ENCODE measurements at places on chromosomes 11 and 22.

- DNase-seq = no peak
Observed at GRCh38 chr11:80686889-80687288, 1246.1 kb upstream of the TENM4 start.

DNA sequence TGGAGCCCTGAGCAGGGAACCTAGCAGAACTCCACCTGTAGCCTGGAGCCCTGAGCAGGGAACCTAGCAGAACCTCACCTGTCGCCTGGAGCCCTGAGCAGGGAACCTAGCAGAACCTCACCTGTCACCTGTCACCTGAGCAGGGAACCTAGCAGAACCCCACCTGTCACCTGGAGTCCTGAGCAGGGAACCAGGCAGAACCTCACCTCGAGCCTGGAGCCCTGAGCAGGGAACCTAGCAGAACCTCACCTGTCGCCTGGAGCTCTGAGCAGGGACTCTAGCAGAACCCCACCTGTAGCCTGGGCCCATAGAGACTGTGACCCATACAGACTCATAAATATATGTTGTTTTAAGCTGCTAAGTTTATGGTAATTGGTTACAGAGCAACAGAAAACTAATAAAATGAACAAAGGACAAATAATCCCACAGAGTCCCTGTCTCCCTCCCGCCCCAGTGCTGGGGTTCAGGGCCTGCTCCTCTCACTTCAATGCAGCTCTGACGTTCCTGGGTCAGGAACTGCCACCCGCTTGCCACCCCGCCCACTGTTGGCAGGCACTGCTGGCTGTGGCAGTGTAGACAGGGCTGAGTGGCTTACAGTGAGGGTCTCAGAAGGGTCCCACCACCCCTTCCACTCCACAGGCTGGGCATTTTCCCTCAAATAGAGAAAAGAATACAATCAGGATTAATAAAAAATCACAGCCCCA, 259.1 kb downstream of the TBC1D22A start:
- DNase-seq = no peak

DNA sequence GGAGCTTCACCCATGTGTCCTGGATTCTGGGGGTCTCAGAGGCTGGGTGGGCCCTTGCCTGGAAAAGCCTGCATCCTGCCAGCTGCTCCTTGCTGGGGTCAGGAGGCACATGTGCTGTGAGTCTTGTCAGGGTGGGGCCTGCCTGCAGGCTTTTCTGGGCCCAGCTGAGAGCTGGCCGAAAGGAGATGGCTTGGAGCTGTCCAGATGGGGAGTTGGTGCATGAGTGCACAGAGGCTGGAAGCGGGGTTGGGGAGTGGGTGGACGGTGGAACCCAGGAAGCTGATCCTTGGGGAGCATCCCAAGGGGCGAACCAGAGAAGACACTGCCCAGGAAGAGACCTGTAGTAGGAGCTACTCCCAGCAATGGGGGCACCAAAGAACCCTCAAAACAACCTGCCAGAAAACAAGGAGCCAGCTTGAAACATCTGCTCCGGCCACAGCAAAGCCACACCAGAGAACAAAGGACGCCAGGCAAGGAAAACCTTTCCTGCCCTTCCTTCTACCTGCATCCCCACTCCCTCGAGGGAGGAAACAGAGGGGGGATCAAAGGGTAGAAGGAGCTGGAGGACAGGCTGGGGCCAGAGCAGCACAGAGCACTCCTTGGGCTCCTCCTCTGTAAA, 8.2 kb upstream of the KCTD17 start:
- no peak for DNase-seq

DNA sequence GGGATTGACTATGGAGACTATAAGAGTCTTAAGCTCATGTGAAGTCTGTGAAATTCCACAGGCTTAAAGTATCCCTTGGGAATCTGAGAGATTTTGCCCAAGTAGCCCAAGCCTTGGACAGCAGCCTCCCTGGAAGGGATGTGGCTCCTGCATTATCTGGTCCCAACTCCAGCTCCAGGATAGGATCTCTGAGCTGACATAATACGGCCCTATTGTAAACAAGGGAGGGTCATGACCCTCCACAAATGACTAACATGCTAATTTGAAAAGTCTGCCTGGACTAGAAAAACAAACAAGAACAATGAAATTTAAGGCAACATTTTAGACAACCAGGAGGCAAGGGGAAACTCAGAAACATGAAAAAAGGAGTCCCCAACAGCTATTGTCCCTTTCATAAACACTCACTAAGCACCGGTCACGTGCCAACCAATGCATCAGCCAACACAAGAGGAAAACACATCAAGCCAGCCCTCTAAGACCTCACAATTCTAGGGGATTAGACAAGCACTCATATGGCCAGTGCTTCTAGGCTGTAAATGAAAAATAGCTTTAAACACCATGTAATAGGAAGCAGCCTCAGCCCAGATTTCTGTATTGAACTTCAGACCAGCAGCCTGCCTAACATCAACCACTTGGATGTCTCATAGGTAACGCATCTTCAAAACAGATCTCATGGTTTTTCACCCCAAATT, 101.2 kb upstream of the TIMP3 start:
- no peak for DNase-seq

- DNase-seq = no peak
Observed at GRCh38 chr11:18137186-18137800, 4.9 kb downstream of the MRGPRX3 start.

GRCh38 chr11:14300661-14301304, 58.2 kb downstream of the RRAS2 start:
- DNase-seq = peak; percentile 42

DNA sequence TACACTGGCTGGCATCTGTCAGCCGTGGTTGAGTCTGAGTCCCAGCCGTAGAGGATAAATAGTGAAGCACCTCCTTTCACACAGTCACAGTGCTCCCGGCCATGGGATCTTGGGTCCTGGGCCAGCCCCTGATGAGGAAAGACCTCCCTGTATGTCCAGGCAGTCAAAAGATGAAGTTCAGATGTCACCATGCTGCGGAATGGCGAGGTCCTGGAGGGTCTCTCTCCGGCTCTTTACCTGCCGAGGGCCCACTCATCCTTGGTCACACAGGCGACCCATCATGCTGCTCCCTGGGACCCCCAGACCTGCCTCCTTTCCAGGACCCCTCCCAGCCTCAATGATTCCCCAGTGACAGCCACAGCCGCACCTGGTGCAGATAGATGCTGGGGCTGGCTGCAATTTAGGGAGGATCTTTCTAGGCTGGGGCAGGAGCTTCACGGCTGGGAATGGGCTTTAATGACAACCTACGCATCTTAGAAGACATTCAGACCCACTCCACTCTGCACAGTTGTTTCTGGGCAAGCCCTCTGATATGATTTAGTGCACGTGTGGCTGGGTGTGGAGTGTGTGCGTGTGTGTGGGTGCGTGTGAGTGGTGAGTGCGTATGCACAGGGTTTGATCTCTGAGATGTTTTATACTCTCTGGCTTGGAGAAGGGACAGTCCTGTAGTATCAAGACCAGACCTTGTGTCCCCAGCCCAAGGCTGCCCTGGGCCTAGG, 79.7 kb downstream of the FBLN1 start:
- no peak for DNase-seq

GRCh38 chr11:22828373-22828772, 1.2 kb downstream of the SVIP start:
- no peak for DNase-seq
